SJSA1 (cell line): ENCODE measurements at places on chromosomes 5 and 9. TPM values are rescaled to one million over a fixed set of nuclear protein-coding genes. Genes with fewer than 3 reads are reported as not detected.

The CYLC2 gene
- total RNA-seq, result not detected in 2 replicates

DNA sequence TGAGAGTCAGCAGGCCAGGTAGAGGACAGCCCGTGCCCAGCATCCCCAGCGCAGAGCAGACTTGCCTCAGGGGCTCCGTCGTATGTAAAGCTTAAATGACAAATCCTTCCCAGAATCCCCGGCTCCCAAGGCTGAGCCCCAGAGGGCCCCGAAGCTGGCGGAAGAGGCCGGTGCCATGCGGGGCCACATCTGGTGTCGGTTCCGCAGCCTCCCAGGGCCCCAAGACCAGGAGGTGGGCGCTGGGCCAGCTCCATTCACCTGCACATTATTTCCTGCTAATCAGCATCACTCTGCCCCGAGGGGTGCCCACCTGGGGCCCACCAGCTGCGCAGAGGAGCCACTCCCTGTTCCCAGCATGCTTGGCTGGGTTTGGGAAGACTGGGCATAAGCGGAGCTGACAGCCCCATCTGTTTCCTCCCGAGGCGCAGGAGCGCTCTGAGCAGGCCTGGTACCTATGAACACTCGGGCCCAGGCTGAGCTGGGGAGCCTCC lies 124.0 kb upstream of the PPP1R26 start:
- no peak overlapping the region for H3K4me3 ChIP-seq
- no peaks in the 10 kb centered on the region for H3K27me3 ChIP-seq
- no peak for DNase-seq

The ITGA1 gene
- 27.4 and 27.5 TPM in 2 replicates for total RNA-seq

The PCDHB1 gene
- total RNA-seq, result not detected in 2 replicates

- H3K27ac ChIP-seq, result no peak overlapping the region
- no peaks in the 10 kb centered on the region for H3K4me1 ChIP-seq
- DNase-seq, result peak; percentile 44
These were observed 60.0 kb upstream of the TUT7 start for GRCh38 chr9:86413971-86414880.

DNA sequence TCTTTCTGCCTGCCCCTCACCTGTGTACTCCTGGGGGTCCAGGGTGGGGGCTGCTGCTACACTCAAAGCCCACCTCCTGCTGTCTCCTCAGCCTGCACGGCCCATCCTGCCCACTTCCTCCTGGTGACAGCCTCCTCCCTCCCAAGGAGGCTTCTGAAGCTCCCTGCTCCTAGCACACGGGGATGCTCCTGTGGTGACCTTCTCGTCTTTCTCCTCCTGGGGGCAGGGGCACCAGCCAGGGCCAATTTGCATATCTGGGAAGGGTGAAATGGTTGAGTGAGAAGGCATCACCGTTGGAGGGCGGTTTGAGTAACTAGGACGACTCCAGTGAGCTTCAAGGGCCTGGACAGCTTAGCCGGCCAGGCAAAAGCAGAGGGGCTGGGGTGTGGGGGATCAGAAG lies 51.9 kb upstream of the COL5A1 start:
- peaks cover 52% of the 10 kb centered on the region for H3K4me1 ChIP-seq
- H3K36me3 ChIP-seq, result no peaks in the 10 kb centered on the region
- H3K4me3 ChIP-seq, result no peak overlapping the region
- H3K27ac ChIP-seq, result no peak overlapping the region
